ENCODE measurements at places on chromosomes 7 and 10.

GRCh38 chr7:45123913-45124710, 12.6 kb upstream of the TBRG4 start:
- no peak for DNase-seq

- no peak for DNase-seq
These were observed 5.8 kb downstream of the TCF7L2 start for GRCh38 chr10:112955582-112956421.

DNA sequence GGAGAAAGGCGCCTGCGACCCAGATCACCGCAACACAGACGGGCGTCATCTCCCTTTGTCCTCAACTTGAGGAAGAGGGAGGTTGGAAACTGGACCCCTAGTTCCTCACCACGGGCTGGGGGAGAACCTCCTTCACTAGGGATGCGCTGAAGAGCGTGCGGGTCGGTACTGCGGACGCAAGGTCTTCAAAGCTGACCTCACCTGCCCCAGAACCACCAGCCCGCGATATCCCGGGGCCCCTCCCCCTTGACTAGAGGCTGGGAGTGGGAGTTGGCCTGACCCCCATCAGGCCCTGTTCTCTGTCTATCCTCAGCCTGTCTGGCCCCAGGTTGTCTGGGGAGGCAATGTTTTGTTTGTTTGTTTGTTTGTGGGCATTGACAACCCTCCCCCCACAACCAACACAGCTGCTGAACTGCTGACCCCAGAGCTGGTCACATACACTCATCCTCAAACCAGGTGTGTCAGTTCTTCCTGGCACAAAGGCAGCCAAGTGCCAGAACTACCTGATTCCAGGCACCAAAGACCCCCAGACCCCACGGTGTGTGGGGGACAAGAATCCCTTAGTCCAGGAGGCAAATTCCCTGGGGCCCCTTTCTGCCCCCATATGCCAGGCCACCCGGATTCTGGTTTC, 2.9 kb downstream of the NPM3 start:
- DNase-seq, result no peak

DNA sequence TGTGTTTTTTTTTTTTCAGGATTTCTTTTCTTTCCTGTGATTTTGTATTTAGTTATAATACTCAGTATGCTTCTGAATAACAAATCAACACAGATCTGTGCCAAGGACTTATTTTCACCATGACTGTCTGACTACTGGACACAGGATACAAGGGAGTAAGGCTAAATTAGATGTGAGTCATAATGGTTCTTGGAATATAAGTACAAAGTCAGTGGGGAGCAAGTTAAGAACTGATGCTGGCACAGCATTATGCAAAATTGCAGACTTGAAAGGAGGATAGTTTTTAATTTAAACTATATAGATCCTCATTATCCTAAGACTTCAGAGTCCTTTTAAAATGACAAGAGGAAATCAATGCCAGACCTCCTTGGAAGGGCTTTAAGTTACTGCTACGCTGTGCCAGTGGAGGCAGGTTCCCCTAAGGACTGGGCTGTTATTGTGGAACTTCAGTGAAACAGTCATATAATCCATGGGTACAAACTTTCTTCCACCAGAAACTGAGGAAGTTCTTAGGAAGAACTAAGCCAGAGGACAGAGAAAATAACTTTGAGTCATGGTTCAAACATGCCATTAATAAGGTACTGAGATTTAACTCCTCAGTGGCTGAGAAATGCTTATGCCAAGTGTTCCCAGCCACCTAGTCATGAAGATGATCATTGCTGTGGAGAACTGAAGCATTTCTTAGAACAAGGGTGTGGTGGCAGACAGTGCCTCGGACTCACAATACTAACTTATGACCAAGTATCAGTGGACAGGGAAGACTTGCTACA, 531.2 kb downstream of the HTR7 start:
- DNase-seq, result no peak

DNA sequence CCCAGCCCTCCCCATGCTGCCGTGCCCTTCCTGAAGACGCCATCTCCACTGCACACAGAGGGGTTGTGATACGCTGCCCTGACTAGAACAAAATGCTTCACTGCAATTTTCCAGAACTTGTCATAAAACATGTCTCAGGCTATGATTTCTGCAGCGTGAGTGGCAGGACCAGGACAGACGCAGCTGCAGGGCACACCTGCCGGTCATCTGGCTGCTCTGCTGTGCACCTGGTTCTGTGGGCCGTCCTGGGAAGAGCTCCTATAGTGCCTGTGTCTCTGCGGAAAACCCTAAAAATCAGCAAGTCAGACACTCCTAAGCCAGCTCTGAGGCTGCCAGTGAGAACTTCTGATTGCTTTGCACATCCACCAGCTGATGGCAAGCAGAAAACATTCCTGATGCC, 39.7 kb upstream of the DIP2C start:
- peak; percentile 15 for DNase-seq

- no peak for DNase-seq
These were observed 40.6 kb downstream of the GHRHR start for GRCh38 chr7:31004393-31004792.

DNA sequence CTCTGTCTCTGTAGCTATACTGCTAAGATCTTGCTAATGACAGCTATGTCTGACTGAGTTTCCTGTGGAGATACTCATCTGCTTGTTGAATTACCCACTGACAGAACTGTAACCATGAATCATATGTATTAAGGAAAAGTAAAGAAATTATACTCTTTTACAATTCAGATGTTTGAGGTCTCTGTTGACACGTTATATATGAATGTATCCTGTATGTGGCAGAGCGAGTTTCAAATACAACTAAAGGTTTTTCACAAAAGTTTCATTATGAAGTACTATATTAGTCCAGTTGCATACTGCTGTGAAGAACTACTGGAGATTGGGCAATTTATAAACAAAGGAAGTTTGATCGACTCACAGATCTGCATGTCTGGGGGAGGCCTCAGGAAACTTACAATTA, 232.5 kb downstream of the CDK14 start:
- no peak for DNase-seq

- DNase-seq, result no peak
These were observed 172.5 kb downstream of the ADARB2 start for GRCh38 chr10:1564791-1565190.

DNA sequence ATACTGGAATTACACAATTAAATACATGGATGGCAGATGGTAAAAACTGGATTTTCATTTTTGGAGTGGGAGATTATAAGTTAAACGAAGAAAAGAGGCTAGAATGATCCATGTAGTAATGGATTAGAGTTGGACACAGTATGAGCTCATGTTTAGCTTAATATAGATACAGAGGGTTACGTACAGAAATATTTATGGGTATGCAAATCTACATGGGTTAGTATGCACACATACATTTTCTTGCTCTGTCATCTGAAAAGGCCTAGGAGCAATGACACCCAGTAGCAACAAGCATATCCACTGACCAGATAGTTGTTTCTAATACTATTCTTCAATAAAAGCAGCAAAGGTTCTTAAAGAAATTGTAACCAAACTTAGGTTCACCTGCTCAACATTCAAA, 366.4 kb downstream of the SEMA3D start:
- no peak for DNase-seq

- no peak for DNase-seq
These were observed 106.2 kb upstream of the KCTD7 start for GRCh38 chr7:66522518-66522917.

DNA sequence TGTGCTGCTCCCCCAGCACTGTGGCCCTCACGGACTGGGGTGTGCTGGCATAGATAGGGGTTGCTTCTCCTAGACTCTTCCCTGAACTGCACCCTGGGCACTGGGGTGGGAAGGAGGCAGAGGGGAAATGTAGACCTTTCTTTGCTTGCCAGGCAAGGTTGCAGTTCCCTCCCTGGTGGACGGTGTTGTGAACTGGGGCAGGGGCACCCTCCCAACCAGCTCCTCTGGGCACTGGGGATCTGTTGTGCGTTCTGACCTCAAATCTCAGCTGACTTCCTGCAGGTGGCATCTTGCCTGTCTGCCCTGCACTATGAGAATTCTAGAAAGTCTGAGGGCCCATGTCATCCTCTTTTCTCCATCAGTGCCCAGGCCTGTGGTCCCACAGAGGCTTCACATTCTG, 53.9 kb downstream of the ARHGAP22 start:
- no peak for DNase-seq

- no peak for DNase-seq
These were observed 44.4 kb downstream of the TACC2 start for GRCh38 chr10:122033224-122033926.

DNA sequence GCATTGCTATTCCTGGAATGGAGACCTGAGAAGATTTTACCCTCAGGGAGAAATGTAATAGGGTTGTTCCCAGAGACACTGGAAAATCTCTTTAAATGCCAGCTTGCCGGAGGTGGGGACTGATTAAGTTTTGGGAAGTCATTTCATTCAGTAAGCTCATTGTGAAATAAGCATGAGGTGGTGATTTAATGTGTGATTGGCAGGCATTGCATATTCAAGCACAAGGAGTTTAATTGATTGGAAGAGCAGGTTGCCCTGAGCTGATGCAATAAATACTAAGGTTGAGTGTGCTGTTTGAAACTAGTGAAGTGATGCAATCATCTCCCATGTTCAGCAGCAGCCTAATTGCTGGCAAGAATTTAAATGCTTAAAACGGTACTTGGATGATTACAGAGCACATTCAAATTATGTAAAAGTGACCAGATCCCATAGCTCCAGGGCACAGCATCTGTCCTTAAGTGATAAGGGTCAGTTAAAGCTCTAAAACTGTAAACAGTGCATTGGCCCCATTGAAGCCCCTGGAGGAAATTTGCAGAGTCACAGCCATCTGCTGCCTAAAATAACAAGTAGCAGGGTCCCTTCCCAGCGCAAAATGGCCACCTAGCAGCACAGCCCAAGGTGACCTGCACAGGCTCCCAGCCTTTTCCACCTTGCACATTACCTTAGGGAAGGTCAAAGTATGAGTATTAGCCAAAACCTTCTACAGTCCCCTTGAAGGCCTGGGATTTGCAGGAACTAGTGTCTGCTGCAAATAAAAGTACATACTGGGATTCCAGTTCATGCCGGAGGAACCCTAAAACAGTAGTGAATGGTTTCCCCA, 92.1 kb downstream of the CCDC71L start:
- peak; percentile 14 for DNase-seq

GRCh38 chr10:99658622-99659030, 683 bp upstream of the ENTPD7 start:
- DNase-seq, result no peak

DNA sequence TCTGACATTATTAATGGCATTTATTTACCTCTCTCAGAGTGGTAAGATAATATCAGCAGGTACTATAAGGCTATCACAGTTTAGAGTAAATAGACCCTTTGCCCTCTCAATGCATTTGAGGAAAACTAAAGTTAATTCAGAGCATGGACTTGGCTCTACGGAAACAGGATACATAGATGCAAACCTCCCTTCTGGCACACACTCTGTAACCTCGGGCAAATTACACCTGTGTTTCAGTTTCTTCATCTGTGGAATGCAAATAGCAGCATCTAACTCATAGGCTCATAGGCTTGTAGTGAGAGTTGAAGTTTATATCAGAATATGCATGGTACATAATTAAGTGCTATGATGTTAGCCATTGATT, 5.6 kb downstream of the RAPGEF5 start:
- no peak for DNase-seq

GRCh38 chr10:124906551-124907001, 35.3 kb upstream of the ZRANB1 start:
- no peak for DNase-seq

DNA sequence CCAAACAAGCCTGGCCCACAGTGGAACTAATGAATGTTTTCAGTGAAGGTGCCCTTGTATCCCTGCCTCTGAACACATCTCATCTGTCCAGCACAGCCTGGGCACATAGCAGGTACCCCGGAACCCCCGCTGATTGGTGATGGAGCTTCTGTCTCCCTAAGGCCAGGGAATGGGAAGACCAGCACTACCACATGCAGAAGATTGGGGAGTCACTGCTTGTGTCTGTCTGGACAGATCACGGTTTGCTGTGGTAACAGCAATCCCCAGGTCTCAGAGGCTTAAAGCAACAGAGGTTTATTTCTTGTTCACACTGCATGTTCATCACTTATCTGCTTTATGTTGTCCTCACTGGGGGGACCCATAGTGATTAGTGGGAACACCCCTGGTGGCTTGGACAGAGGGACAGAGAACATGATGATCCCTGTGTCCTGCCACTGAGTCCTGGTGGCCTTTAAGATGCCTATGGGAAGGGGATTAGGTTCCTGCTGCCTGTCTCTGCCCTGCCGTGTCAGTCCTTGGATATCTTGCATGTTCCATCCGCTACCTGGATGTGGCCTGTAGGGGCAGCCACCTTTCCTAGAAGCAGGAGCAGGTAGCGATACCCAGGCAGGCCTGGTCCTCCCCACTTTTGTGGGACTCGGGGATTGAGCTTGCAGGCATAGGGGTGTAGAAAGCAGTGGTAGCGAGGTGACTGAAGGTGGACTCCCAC, 3.6 kb downstream of the TSPAN14 start:
- no peak for DNase-seq

- DNase-seq, result no peak
These were observed 57.1 kb downstream of the STEAP1B start for GRCh38 chr7:22442882-22443369.

DNA sequence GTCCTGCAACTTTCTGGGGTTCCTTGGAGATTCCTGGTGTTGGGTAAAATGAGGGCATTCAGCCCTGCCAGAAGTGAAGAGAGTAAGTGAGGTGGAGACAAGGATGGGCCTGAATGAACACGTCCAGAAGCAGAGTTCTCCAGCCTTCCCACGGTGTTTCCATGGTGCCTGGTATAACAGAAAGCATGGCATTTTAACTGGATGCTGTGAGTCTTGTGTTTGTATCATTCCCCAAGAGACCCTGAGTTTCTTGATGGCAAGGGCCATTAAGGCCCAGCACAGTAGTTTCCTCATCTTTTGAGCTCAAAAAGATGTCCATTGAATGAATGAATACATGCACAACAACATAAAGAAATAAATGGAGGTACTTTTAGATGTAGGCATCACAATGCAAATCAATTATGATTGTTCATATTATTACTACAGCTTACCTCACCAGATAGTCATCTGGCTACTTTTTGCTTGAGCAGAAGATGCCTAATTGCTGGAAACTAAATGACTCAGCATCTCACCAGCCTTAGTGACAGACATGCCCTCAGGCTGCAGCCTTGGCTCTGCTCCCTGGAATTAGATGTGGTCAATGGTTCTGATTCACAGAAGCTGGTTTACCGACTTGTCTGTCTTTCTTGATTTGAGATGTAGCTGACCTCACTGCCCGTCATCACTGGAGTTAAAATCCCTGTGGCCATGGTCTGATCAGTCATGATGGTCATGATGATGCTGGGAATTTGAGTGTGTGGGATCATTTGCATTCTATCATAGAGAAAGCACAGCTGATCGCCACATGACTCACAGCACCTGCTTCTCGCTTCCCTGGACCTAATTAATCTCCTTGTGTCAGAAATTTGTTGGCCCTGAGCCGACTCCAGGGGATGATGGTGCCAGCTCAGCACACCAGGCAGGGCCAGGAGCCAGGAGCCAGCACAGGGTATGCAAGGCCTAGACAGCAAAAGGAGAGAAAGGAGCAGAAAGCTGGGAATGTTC, 83.9 kb downstream of the CXCL12 start:
- DNase-seq, result peak; percentile 58

DNA sequence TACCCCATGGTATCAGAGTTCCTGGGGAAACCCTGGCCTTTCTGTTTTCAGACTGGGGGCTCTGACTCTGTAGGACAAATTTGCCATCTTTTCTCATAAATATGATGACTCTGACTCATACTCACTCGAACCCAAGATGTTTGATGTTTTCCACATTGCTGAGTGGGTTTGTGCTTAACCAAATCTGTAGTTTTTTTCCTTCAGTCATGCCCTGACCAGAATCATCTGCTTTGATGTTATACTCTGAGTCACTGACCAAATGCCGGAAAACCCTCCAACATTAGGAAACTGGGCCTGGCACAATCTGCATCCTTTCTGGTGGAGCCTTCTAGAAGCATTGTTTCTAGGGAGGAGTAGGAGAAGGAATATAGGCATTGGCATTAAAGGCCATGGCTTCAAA, 118.7 kb downstream of the C10orf105 start:
- no peak for DNase-seq

GRCh38 chr10:35854661-35855060, 212.6 kb upstream of the FZD8 start:
- no peak for DNase-seq

Data from NCI-H774 (cell line).